ENCODE measurements at places on chromosomes 7 and 10.

- DNase-seq: no peak
These were observed 13.5 kb upstream of the ADAM22 start for GRCh38 chr7:87920578-87920977.

DNA sequence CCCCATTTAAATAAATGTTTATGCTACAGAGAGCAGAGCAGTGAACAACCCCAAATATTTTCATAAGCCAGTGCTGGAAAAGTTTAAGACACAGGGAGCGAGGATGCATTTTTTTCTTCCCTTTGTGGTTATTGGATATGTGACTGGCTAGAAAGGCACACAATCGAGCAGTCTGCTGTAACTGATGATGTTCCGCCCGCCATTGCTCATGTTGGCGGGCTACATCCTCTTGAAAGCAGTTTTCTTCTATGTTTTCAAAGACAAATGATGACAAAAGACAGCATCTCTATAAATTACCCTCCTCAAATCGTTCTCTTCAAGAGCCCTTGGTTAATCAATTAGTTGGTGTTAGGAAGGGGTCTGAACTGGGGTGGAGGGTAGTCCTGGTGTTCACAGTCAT, 269.8 kb downstream of the SKAP2 start:
- DNase-seq: no peak

GRCh38 chr10:103448746-103449145, 3.4 kb downstream of the CALHM2 start:
- no peak for DNase-seq

DNA sequence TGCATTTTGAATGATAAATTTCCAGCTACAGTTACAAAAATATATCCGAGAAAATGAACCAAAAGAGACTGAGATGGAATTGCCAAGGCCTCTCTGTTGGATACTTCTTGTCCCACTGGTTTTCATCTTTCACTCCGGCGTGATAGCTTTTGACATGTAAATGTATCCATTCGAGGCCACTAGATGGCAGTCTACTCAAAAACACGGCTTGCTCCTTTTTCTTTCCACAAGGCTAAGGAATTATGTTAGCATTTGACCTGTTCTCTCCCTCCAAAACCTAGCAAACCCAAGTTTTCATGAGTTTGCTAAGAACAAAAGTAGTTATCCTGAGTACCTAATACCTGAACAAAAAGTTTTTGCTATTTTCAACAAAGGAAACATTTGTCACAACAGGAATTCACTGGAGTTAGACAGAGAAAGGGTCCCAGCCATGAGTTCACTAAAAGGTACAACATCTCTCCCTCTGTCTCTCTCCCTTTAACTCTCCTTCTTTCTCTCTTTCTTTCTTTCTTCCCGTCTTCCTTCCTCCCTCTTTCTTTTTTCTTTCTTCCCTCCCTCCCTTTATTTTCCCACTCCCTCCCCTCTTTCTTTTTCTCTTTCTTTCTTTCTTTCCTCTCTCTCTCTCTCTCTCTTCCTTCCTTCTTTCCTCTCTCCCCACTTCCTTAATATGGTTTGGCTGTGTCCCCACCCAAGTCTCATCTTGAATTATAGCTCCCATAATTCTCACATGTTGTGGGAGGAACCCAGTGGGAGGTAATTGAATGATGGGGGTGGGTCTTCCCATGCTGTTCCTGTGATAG, 207.9 kb upstream of the MYO3A start:
- no peak for DNase-seq

GRCh38 chr10:100518761-100519241, 860 bp downstream of the SEC31B start:
- peak; percentile 42 for DNase-seq

- DNase-seq: no peak
These were observed 99.1 kb downstream of the ALOX5 start for GRCh38 chr10:45473126-45473525.

- no peak for DNase-seq
These were observed 309.4 kb upstream of the ZNF32 start for GRCh38 chr10:43958071-43958432.

DNA sequence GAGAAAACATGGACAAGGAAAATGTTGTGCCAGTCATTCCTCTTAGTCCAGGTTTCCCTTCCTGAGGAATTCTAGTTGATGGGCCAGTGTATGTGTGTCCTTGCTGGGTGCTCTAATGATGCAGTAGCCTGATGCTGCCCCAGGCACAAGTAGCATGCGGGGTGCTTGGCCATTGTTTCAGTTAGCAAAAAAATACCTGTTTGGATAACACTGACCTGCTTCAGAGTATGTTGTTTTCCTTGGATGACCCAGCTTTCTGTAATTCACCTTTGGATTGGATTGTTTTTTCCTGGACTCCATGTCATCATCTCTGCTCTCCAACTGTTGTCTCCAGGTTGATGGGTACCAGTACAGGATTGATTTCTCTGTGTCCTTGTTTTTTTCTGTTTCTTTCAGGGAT, 169.2 kb downstream of the SND1 start:
- DNase-seq: no peak

DNA sequence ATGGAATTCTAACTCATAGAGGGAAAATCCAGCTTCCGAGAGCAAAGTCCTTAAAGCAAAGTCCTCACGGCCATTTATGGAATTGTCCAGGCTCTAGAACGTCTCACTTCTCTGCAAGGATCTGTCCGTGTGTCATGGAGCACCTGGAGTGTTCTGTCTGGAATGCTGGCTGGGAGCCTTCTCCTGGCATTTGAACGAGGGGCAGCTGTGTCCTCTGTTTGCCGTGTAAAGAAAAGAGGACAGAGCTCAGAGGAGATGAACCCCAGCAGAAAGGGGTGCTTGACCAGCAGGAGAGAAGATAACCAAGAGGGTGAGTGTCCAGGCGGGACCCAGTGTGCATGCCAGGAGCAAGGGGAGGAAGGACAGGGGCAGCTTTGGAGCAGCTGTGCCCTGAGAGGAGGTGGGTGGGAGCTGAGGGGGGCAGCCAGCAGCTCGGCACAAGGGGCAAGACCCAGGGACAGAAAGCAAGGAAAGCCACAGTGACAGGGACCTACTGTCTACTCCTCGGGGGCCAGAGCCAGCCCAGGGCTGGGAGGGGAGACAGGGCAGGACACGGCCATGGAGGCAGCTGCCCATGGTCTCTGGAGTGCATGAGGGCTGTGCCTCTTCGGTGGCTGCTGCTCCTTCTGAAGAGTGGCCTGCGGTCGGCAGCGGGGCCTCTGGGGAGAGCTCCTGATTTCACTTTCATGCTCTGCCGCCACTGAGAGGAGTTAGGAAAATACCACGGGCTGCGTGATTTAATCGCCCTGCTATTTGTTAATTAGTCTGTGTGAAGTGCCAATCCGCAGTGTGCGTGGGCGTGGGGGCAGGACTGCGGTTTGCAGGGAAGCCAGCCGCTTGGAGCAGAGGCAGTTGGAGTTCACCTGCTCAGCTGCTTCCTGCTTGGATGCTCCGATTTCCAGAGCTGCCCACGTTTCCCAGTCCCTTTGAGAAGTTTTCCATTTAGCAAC, 149.3 kb upstream of the SHH start:
- DNase-seq: no peak

GRCh38 chr10:78042752-78043104, 9.1 kb downstream of the RPS24 start:
- no peak for DNase-seq

GRCh38 chr7:75993689-75994387, 557 bp downstream of the TMEM120A start:
- DNase-seq: no peak

DNA sequence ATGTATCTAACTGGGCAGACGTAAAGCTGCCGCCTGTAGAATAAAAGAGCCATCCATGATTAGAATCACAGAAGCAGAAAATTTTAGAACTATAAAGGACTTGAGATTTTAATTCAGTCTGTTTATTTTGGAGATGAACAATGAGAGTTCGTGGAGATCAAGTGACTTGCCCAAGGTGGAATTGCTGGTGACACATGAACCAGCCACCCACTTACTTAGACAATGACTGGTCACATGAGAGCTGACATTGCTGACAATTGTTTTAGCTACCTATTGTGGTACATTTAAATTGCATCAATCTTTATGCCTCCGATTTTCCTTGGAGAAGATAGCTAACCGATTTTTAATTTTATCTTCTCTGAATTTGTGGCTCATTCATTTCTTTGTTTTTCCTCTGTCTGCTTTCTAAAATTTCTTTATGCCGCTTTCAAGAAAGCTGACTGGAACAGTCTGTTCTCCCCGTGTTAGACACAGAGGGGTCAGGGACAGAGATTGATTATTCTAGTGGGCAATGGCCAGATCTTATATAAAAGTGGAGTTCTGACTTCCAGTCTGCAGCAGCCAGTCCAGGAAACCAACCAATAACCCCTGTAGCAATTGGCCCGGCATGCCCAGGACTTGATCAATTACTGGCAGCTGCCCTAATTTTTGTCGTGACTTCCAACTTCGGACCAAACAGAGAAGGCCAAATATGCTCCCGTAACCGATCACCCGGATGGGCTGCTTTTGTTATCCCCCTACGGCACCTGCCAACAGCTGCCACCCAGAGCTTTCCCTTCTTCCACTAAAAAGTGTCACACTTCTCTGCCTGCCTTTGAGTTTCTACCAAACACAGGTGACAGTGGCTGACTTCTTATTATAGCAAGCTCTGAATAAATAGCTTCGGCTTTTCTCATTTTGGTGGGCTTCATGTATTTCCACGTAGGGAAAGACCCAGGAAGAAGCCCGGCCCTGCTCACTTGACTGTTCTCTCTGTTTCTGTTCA, 241.6 kb downstream of the CAMK1D start:
- DNase-seq: no peak

DNA sequence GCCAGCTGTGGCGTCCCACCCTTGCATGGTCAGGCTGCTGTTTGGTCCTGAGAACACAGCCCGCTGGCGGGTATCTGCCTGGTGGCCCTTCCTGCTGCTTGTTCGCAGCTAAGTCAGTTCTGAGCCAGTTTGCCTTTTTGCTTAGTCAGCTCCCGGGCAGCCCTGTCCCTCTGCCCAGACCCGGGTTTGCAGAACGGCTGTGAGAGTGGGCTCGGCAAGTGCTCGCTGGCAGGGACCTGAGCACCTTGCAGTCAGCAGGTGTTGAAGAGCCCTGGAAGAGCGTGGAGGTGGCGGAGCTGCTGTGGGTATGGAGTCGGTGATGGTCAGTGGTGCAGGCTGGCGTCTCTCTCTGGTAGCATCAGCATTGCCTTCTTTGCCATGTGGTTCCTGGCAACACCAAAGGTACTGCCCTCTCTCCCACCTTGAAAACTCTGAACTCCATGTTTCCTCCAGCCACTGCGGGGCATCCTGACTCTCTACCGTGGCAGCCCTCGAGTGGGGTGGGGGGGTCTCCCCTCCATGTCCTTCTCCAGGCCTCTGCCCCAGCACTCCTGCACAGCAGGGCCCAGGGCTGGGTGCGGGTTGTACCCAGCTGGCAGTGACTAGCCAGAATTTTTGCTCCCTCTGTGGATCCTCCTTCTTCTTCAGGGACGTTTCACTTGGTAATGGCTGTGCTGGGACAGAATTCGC, 4.6 kb downstream of the INPP5A start:
- no peak for DNase-seq

DNA sequence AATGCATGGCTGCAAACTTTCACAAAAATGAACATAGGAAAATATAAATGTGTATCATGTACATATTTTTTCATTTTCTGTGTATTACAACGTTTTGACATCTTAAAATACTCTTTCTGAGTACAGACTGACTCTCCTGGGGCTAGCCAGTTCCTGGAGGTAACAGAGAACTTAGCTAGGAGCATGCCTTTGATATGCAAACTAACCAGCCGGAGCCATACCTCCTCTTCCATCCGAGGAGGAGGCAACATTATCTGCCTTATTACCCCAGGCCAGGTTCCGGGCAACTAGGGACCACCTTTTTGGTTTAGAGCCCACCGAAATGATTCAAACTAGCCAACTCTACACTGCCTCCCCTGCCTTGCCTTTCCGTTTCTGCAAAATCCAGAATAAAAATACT, 33.7 kb upstream of the HECW1 start:
- no peak for DNase-seq

GRCh38 chr7:128030654-128031611, at the start of gene LRRC4:
Gene LRRC4 (minus strand): TSS chr7:128031437. CDS start chr7:128030640, 797 bp downstream.
- DNase-seq: no peak

GRCh38 chr10:112722758-112723157, 227.3 kb upstream of the TCF7L2 start:
- no peak for DNase-seq

- no peak for DNase-seq
These were observed 31.2 kb upstream of the IKZF1 start for GRCh38 chr7:50273301-50273700.

- DNase-seq: no peak
These were observed 43.2 kb downstream of the RALA start for GRCh38 chr7:39666562-39666961.

DNA sequence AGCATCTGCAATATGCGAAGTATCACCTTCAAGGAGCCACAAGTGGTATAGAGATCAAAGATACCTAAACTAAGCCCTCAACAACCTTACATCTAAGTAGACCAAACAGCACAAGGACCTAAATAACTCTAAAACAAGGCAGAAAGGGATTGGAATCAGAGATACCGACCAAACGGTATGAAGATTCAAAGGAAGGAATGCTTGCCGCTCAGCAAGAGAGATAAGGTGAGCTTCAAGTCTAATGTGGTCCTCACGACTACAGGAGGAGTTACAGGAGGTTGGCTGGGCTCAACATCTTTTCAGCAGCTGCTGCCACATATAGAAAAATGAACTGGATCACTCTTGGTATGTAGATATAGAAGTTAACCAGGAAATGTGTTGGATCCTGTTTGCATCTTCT, 11.6 kb downstream of the ABLIM1 start:
- DNase-seq: no peak

DNA sequence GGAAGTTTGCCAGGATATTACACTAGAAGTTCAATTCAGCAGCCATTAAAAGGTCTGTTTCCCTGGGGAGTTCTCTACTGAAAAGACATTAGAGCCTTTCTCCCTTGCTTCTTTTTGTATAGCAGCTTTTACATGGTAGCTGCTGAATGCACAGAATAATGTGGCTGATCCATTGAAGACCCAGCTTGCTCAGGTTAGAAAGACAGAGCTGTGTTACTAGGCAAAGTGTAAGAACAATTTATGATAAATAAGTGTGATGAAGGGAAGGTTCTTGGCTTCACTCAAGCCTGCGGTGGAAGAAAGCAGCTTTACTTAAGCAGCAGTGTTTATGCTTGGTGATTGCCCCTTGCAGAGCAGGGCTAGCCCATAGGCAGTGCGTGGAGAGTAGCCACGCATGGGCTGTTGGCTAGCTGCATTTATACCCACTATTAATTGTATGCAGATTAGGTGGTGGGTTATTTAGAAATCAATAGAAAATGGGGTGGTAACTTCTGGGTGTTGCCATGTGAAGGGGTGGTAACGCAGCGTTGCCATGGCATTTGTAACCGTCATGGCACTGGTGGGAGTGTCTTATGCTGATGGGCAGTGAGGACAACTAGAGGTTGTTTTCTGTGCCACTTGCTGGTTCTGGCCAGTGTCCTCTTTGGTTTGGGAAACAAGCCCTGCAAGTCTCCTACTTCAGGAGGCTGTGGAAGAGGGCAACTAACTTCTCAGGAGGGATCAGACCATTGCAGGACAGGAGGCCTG, 942.9 kb downstream of the NRG3 start:
- no peak for DNase-seq

Measured in stimulated activated CD8-positive, alpha-beta memory T cell treated with anti-CD3 and anti-CD28 coated beads, Interleukin-4, amount 100 ng/mL, for 4 hours (primary cell).